CD14-positive monocyte (primary cell): ENCODE measurements at places on chromosomes 5 and 9.

- no peak for DNase-seq
Measured at GRCh38 chr5:35660451-35660850, 42.8 kb downstream of the SPEF2 start.

DNA sequence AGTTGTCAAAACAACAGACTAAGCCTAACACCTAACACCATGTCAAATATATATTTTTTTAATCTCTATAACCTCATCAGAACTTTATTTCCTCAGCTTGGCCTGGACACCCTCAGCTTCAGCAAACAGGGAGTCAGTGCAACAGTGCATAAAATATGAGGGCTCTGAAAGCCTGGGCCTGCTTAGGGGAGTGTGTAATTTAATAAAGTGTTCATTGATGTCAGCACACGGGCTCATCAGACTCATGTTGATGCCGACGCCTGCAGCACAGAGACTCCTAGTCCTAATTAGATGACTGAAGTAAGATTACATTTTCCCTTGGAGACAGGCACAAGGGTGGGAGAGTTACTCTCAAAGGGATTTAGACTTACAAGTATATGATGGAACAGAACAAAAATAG, 37.8 kb downstream of the CDH10 start:
- no peak for DNase-seq

DNA sequence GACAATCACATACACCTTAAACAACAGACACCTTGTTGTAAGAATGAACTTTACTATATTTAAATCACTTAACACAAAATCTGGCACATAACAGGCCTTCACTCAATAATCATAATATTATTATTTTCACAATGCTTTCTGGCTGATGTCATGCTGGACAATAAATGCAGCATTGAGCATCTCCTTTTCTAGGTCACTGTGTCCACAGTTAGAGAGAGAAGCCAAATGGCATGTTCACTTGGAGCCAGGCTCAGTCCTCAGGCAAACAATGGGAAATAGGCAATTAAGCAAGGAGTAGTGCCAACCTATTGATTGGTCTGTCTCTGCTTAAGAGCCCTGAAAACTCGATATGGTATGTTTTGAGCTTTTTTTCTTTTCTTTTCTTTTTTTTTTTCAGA, 50.6 kb upstream of the KLF4 start:
- no peak for DNase-seq

- DNase-seq, result peak; percentile 87
Measured at GRCh38 chr5:41924872-41925554, at the start of gene FBXO4. TSS of gene FBXO4 (plus strand) at chr5:41925281. CDS start at chr5:41925310, 29 bp downstream.

DNA sequence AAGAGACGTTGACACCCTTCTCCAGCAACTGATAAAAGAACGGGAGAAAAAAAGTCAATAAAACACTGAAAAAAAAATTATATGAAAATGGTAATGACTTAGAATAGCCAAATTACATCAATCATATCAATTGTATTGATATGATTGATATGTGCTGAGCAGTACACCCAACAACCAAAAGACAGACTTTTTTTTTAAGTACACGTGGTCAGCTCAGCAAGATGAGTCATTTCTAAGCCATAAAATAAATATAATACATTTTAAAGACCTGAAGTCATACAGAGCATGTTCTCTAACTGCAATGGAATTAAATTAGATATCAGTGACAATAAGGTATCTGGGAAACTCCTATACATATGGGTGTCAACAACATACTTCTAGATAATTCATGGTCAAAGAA, 30.9 kb upstream of the OLFM1 start:
- DNase-seq, result no peak

DNA sequence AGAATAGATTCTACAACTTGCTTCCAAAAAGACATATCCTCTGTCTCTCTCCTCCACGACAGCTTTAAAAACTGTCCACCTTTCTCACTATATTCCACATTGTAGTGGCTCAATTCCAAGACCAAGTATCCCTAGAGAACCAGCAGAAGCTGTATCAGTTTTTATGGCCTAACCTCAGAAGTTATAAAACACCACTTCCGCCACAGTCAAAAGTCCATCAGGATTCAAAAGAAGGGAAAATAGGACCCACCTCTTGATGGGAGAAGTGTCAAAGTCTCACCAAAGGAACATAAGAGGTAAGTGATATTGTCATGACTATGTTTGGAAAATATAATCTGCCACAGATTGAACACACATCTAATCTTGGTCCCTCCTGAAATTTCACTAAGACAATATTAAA, 299.2 kb upstream of the RGMB start:
- no peak for DNase-seq

GRCh38 chr9:87263291-87263690, 234.4 kb upstream of the DAPK1 start:
- no peak for DNase-seq

- no peak for DNase-seq
Measured at GRCh38 chr5:111509119-111509518, 3.2 kb downstream of the STARD4 start.

DNA sequence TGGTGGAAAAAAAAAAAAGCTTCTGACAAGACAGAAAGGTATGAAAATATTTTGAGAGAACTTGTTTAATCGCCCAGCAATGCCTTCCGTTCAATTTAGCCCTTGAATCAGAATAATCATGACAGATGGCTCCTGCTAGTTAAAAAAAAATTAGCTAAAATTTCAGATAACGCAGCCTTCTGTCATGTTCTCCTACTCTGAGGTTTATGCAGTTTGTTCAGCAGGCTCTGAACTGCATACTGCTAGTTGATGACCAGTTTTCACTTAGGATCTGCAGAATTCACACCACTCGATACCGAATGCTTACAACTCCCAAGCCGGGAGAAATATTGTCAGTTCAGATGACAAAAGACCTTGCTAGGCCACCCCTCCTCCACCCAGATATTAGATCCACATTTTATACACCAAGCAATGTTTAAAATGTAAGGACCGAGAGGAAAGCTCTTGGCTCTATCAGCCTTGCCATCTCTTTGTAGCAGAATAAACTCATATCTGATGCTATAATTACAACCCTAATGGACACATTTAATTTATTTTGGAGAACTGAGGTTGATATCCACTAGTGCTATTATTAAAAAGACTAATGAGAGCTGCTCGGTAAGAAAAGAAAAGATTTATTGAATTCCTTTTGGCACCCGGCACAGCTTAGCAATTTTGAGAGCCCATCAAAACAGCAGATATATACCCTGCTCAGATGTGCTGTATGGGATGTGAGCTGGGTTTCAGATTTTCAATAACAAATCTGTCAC, 322.8 kb downstream of the GLIS3 start:
- no peak for DNase-seq

DNA sequence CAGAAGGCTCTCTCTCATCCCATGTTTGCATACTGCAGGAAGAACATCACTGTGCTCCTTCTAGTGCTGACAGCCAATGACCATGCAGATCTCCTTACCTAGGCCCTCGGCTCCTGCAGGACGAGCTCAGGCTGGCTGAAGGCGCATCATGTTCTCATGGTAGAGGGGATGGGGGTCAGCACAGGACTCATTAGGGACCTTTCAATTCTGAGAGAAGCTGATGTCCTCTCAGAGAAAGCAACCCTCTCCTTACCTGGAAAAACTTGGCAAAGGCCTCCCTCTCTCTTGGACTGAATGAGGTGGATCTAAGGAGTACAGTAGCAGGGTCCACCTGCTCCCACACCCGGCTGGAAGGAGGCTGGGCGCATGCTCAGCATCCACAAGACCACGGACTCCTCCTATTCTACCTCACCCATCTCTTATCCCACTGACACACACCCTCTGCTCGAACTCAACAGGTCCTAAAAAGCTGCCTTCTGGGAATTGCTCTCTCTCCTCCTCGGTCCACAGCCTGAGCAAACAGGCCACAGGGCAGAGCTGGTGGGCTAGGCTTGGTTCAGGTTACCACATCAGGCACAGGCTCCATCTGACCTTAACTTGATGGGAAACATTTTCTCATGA, 2.9 kb downstream of the IPPK start:
- DNase-seq, result no peak

GRCh38 chr5:56190497-56190896, 42.6 kb downstream of the ANKRD55 start:
- DNase-seq, result peak; percentile 84

- DNase-seq, result peak; percentile 44
Measured at GRCh38 chr5:59786334-59786805, 107.2 kb downstream of the PDE4D start.

GRCh38 chr5:124584991-124585715, 161.3 kb downstream of the ZNF608 start:
- DNase-seq, result no peak

GRCh38 chr9:114664181-114664580, 6.6 kb upstream of the TEX53 start:
- DNase-seq, result no peak

- no peak for DNase-seq
Measured at GRCh38 chr5:104267320-104268015, 704.9 kb upstream of the NUDT12 start.

GRCh38 chr5:18992264-18992663, 995.7 kb downstream of the CDH18 start:
- DNase-seq, result no peak

DNA sequence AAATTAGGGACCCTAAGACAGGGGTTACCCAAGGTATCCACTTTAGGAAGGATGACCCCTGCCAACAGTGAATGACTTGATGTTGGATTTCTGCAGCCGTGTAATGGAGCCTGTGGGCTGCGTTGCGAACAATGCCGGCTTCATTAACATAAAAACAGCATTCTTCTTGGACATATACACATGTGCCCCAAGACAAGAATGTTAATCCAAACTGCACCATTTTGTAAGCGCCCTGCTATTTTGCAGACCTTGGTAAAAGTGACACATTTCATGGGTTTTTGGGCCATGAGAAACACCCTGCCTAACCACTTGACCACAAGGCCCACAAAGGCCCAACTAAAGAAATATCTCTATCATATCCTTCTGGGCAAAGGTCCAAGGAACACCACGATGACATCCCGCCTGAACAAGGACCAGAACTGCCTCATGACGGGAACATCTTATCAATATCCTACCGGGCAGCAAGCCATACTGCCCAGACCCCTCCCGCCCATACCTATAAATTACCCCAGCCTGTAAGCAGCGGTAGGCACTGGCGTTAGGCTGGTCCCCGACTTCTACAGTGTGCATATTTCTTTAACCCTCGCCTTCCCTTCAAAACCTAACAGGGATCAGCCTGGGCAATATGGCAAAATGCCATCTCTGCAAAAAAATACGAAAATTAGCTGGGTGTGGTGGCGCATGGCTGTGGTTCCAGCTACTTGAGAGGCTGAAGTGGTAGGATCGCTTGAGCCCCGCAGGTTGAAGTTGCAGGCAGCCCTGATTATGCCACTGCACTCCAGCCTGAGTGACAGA, 9.7 kb upstream of the PDCD1LG2 start:
- DNase-seq, result no peak

DNA sequence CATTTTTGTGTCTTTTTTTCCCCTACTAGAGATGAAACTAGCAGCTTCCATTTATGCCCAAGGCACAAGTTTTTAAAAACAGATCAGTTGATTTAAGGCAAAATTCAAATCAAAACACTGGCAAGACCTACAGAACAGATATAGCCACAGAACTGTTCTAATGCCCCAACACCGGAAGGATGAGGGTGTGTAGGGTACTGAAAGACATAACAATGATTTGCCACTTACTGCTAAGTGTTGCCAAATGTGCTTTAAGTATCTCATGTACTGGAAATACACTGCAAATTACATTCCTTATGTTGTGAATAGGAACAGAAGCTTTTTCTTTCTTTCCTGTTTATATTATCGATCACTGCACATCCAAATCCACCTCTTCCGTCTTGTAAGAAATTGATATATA, 189.0 kb downstream of the CETN3 start:
- no peak for DNase-seq

DNA sequence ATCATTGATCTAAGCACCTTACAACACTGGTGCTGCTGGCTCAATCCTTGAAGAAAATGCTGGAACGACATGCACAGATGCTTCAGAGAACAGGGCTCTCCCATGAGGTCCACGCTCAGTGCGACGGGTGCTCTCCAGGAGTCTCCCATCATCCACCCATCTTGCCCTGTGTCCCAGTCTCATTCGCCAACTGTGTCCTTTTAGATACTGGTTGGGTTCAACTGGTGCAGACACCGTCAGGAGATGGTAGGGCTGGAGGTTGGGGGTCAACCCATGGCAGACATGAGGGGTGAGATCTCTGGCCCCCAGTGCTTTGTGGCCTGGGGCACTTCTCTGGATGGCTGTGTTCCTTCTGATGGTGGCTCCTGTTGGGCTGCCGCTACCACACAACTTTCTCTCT, 1.6 kb upstream of the OBP2B start:
- DNase-seq, result no peak

GRCh38 chr5:130529511-130530485, 625.5 kb downstream of the CHSY3 start:
- DNase-seq, result no peak

DNA sequence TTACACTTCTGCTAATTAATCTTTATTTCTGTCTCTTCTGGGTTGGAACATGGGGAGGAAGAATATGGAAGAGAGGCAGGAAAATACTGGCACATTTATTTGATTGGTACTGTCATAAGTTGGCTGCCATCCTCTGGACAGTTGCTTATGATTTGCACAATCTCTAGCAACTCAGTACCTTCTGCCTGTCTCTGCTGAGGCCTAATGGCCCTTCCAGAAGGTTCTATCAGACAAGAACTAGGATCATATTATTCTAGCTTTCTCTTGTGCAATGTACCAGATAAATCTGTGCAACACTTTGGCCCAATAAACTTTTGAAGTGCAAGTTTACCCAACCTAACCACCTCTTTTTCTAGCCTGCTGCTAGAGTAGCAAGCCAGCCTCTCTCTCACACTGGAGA, 335.0 kb downstream of the ARRDC3 start:
- DNase-seq, result no peak

DNA sequence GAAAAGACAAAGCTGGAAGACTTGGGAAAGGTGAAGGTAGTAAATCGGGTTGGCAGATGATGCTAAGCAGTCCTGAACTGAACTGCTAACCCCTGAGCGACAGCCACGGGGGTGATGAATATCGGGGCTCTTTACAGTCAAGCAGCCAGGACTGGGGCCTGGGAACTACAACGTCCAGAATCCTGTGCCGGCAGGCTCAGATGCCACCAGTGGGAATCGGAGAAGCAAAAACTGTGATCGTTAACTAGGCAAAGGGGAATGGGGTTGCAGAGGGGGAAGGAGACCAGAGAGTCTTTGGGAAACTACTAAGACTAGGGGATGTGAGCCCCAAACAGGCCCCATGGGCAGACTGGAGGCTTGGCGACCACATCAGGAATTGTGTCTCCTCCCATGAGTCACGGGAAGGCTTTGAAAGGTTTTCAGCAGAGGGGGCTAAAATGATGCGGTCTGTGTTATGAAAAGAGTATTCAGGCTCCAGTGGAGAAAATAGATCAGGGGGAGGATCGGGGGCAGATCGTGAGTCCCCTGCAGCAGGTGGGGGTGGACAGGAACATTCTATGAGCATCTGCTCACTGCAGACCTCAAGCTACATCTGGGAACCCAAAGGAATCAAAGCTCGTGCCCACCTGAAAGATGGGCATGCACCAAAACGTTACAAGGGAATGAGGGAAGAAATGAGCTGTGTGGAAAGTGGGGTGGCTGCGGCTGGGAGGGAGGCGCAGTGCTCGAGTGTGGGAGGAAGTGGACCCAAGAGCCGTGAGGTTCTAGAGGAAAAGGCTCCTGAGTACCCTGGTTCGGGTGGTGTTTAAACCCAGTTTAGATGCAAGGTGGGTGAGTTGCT, 53.8 kb downstream of the HRH2 start:
- no peak for DNase-seq
